Dorsolateral prefrontal cortex (tissue), 122 donors: ENCODE measurements at places on chromosomes 6 and 20.

DNA sequence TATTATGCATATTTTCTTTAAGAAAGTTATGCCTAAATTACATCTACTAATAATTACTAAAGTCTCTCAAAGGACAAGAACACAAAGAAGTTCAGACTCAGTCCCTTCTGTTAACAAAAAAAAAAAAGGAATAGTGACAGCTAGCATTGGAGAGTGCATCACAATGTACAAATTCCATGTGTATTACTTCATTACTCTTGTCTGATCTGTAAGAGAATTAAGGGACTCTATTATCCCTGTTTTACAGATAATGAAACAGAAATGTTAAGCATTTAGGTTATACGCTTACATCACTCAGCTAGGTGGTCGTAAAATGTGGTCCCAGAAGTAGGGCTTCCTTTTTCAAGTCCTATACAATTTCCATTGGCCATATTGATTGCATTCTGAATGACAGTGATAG, 17.2 kb upstream of the VNN1 start:
- DNase-seq = no peak

GRCh38 chr6:151089978-151090377, 149.8 kb upstream of the AKAP12 start:
- no peak for DNase-seq

- no peak for DNase-seq
These were observed 7.2 kb downstream of the PKIG start for GRCh38 chr20:44589537-44589936.

GRCh38 chr20:14721926-14722452, 384.6 kb upstream of the FLRT3 start:
- DNase-seq = no peak

DNA sequence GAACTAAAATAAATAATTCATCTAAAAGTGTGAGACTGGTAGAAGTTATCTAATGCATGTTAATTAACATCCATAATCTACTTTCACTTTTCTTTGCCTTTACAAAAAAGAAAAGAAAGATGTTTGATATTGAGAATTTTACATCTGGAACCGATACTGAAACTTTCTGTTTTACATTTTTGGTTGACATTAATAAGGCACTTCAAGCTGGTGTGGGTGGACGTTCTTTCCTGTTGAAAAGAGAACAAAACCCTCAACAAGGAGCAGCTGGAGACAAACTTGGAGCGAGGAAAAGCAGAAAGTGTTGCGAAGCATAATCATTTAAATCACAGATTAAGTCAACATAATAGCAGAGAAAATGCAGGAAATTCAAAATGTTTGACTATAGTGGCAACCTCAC, 575.2 kb upstream of the ADGRB3 start:
- no peak for DNase-seq

DNA sequence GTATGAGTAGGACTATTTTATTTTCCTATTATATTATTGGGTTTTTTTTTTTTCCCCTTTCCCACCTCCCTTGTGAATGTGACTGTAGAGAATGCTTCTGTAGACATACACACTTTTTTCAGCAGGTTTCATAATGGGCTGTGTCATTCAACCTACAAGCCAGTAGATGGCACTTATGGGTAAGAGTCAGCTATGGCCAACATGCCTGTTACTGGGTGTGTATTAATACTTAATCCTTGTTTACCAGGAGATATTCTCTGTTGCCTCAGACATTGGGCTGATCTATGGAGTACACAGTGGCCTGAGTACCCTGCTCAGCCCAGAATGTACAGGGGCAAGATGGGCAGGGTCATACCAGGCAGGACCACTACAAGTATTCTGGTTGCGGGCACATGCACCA, 382.5 kb downstream of the EPHA7 start:
- DNase-seq = no peak

DNA sequence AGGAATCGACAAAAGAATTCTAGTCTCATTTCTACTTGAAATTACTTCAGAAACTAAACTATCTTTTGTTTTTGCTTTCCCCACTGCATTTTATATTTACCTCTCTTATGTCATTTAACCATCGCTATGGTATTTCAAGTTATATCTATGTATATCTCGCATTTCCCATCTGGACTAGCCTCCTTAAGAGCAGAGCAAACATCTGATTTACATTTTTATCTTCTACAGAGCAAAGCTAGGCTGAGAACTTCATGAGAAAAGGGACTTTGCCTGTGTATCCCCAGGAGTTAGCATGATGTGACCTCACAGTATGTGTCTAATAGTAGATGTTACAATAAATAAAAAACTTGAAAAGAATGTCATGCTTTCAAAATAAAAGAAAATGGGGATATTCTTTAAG, 201.2 kb downstream of the PTPRK start:
- DNase-seq = no peak

DNA sequence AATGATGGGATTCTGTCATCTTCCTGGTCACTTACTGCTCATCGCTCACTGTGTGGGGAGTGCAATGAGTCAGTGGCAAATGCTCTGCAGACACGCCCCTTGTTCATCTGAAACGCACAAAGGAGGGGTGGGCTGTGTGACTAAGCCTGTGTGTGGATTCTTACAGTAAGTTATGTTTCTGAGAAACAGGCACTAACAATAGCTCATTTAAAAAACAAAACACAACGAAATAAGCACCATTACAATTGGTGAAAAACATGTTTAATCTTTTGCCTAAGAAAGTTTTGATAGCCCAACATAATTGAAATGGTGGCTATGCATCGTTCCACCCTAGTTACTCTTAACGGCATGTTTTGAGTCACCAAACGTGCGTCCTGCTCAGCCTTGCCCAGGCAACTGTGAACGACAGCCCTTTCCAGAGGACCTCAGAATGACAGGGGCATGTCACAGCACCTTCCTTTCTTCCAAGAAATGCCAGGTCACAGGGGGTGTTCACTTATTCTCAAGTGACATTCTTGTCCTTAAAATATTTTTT, 118.4 kb upstream of the SGK1 start:
- peak; percentile 62 for DNase-seq

- DNase-seq = no peak
These were observed 69.2 kb downstream of the THBS2 start for GRCh38 chr6:169184419-169184818.

DNA sequence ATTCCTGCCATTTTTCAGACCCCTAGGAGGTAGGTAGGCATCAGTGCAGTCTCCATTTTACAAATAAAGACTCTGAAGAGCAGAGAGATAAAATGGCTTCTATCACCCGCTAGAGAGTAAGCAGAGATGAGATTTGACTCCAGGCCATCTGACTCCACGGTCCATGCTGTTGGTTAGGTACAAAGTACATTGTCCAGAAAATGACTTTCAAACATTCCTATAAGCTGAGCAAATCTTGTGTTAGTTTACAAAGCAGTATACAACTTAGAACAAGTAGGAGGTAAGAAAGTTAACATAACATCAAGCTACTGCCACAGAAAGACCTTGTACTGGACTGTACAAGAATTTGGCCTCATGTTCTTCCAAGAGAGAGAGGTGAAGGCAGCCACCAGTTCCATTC, 14.9 kb downstream of the BTN1A1 start:
- no peak for DNase-seq

- no peak for DNase-seq
These were observed 338.2 kb upstream of the ZFP64 start for GRCh38 chr20:52529826-52530225.

DNA sequence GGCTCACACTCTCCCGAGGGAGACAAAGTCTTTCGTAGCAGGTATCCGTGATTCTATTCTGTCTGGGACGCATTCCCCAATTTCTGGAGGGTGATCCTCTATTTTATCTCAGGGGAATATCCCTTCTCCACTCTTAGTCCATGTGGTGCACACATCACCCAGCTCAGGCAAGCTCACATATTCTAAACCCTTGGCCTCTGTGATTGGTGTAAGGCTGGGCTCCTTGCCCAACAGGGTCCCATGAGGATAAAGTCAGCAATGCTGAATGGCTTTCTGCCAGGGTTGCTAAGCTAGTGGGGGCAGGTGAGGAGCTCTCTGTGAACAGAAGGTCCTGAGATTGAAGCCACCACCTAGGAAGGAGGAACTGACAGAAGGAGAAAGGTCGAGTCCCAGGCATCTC, 137.2 kb downstream of the CDH26 start:
- no peak for DNase-seq

- DNase-seq = no peak
These were observed 48.8 kb downstream of the MCUR1 start for GRCh38 chr6:13765570-13765969.

GRCh38 chr20:4272225-4272624, 256.9 kb upstream of the RNF24 start:
- DNase-seq = no peak

- DNase-seq = no peak
These were observed 333.4 kb downstream of the SMOC2 start for GRCh38 chr6:168774381-168774780.

GRCh38 chr6:130833569-130833968, 6.4 kb downstream of the SMLR1 start:
- DNase-seq = no peak

GRCh38 chr20:50645253-50646068, 45.9 kb downstream of the RIPOR3 start:
- no peak for DNase-seq

DNA sequence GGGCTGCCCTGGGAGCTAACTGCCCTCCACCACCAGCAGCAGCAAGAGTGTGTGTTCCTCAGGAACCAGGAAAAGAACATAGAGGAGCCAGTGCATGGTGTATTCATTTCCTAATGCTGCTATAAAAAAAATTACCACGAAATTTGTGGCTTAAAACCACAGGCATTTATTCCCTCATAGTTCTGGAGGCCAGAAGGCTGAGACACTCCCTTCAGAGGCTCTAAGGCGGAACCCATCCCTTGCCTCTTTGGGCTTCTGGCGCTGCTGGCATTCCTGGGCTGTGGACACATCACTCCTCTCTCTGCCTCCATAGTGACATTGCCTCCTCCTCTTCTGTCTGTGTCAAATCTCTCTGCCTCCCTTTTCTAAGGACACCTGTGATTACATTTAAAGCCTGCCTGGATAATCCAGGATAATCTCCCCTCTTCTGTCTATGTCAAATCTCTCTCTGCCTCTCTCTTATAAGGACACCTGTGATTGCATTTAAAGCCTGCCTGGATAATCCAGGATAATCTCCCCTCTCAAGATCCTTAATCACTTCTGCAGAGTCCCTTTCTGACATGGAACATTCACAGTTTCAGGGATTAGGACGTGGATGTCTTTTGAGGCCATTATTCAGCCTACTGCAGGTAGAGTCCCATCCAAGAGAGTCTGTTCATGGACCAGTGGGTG, 54.7 kb downstream of the NDUFAF5 start:
- DNase-seq = no peak

DNA sequence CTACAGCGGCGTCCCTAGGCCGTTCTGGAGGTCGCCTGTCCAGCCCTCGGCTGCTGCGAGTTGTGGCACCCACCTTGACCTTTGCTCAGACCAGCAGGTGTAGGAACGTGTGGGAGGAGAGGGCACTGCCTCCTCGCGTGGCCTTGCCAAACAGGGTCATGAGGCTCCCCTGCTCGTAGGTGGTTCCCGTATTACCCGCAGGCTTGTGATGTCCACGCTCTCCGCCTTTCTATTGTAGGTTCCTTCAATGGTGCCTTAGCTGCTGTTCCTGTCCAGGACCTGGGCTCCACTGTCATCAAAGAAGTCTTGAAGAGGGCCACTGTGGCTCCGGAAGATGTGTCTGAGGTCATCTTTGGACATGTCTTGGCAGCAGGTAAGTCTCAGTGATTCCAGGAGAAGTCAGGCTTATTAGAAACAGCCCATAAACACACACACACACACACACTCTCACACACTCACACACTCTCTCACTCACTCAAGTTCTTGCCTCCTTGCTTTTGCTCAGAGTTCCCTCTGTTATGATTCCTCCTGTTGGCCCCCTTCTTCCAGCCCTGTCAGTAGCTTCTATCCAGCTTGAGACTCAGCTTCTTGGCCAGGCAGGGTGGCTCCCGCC, 942 bp downstream of the ACAT2 start:
- no peak for DNase-seq

DNA sequence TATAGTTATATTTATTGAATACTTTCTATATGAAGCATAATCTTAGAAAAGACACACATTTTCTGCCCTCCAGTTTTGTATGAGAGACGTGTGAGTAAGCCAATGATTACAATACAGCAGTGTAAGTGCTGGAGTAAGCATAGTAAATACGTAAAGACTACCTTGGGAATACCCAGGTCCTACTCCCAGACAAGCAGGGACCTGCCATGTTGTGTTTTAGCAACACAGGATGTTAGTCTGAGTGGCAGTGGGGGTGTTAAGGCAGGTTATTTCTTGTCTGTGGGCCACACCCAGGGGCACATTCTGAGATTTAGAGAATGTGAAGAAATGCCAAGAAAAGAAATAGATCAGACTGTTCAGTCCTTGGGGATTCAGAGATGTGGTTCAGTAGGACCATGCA, 34.3 kb upstream of the RNF144B start:
- DNase-seq = no peak

DNA sequence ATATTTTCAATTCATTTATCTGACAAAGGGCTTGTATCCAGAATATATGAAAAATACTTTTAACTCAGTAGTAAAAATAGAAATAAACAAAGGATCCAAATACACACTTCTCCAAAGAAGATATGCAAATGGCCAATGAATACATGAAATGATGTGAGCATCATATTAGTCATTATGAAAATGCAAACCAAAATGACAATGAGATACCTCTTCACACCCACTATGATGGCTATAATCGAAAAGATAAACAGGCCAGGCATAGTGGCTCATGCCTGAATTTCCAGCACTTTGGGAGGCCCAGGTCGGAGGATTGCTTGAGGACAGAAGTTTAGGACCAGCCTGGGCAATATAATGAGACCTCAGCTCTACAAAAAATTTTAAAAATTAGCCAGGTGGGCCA, 33.8 kb upstream of the SMAP1 start:
- no peak for DNase-seq

DNA sequence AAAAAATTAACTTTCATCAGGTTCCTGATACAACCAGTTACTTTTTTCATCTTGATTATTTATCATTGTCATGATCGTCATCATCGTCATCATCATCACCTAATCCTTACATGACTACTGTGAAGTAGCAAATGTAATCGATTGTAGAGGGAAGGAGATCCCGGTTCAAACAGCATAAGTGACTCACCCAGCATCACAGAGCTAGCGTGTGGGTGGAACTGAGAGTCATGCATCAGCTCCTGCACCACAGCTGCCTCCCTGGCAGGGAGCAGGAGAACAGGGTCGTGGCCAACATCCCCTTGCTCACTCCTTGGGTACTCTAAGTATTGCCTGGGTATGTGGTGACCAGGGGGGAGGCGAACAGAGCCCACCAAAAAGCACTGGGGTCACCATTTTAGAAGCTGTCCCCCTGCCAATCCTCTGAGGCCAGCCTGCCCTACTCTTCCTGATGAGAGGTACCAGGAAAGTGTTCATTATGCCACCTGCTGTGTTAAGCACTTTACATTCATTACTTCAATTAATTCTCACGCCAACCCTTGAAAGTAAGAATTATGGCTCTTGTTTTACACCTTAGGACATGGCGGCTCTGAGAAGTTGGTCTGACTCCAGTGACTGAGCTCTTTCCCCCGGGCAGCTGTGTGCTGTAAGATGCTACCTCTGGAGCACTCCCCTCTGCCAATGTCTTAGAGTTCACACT, 425.2 kb downstream of the CD83 start:
- peak; percentile 45 for DNase-seq
